Activated CD4-positive, alpha-beta T cell treated with anti-CD3 and anti-CD28 coated beads, Interleukin-2, amount 10 ng/mL, durations not matched to agents 7 days and 5 days (primary cell): ENCODE measurements at places on chromosomes 3 and 15. TPM values are rescaled to one million over a fixed set of nuclear protein-coding genes. Genes with fewer than 3 reads are reported as not detected.

SNRPA1 gene
- 109 TPM for total RNA-seq

LARP6 gene
- total RNA-seq = not detected

MUC13 gene
- total RNA-seq = not detected

NUP210 gene
- total RNA-seq = 196 TPM

KLHL25 gene
- 7.4 TPM for total RNA-seq

DET1 gene
- 4.9 TPM for total RNA-seq

RTP1 gene
- not detected for total RNA-seq

HIGD2B gene
- not detected for total RNA-seq

LRRC34 gene
- 4.7 TPM for total RNA-seq

MELTF gene
- total RNA-seq = 6.4 TPM

SEMA3F gene
- not detected for total RNA-seq

AHSG gene
- total RNA-seq = not detected

- no peak for DNase-seq
These were observed 87.9 kb downstream of the MITF start for GRCh38 chr3:69827127-69827526.

DNA sequence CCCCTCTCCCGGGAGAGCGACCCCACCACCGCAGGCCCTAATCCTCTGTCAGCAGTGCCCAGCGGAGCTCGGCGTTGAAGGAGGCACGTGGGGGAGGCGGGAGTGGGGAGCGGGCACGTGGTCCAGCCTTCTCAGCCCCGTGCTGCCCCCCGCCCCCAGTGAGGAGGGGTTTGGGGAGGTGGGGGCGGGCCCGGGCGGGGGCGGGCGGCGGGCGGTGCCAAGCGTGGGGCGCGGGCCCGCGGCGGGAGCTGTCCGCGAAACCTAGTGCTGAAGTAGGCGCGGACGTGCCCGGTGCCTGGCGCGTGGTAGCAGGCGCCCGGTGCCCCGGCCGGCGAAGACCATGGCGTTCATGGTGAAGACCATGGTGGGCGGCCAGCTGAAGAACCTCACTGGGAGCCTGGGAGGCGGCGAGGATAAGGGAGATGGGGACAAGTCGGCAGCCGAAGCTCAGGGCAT is at the start of gene CPLX3:
CPLX3 (plus strand) TSS at position 264 of the 456 bp plus-strand sequence; CDS start at position 341, 77 bp downstream.
- DNase-seq = peak; percentile 64

GRCh38 chr15:67835297-67836133 is 4.3 kb downstream of the RNU6-1 start:
- no peak for DNase-seq

DNA sequence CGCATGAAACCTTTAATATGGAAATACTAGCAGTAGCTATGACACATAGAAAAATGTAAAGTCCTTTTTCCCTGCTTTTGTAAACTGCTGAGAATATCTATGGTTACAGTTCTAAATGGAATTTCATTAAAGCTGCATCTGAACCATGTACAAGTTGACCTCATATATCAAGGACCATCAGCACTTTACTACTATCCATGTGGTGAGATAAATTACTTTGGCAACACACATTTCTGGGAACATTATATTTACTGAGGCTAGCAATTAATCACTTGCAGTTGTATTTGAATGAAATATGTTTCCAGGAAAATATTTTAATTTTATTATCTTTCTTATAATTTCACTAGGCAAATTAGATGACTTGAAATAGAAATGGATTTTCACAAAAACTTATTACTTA is 545.5 kb downstream of the NAALADL2 start:
- DNase-seq = no peak

GRCh38 chr3:152396867-152397266 is 128.1 kb downstream of the MBNL1 start:
- DNase-seq = no peak

GRCh38 chr3:119769394-119770149 is 12.3 kb upstream of the NR1I2 start:
- no peak for DNase-seq

DNA sequence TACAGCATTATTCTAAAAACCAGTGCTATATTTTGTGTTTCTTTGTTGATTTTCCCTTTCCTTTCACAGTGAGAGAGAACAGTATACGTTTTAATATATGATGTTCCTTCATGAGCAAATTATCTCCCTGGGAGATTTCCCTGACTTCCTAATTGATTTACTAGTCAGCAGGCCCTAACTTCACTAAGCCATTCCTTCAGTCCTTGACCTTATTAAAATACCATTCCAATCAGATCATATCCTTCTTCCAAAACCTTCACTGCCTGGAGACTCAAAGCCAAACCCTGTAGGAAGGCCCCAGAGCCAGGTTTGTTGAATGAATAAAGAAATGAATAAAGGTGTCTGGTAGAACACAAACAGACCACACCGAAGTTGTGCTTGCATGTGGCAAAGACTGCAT is 43.8 kb upstream of the ARHGEF3 start:
- no peak for DNase-seq

DNA sequence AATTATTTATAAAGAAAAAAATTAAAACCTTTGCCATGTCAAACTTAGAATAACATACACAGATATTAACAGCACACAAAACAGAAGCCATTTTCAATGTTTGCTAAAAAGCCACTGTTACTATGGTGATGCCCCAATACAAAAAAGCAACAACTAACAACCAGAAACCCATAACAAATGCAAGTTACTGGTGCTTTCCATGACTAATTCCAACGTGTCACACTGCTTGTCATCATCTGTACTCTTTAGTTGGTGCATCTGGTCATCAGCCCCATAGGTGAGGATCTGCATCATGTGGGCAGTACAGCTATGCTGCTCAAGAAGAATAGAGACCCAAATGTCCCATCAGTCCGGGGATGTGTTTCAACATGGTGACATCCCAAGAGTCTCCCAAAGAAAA is 52.8 kb downstream of the ATP8B4 start:
- DNase-seq = peak; percentile 25

GRCh38 chr3:25349828-25350724 is 78.0 kb upstream of the RARB start:
- DNase-seq = no peak

DNA sequence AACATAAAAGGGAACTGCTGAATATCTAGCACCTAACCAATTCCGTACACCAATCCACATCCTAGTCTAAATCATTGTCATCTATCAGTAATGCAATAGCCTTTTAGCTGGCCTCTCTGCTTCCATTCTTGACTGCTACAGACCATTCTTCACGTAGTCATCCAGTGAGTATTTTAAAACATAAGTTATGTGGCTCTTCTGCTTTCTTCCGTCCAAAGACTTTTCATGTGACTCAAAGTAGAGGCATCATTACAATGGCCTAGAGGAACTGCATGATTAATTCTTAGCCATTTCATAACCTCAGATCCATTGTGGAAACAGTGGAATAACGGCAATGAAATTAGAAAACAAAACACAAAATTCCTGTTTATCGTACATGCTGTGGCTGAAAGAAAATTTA is 88.9 kb upstream of the CBLB start:
- DNase-seq = no peak

- no peak for DNase-seq
These were observed 286.0 kb upstream of the ZPLD1 start for GRCh38 chr3:102148598-102149337.

DNA sequence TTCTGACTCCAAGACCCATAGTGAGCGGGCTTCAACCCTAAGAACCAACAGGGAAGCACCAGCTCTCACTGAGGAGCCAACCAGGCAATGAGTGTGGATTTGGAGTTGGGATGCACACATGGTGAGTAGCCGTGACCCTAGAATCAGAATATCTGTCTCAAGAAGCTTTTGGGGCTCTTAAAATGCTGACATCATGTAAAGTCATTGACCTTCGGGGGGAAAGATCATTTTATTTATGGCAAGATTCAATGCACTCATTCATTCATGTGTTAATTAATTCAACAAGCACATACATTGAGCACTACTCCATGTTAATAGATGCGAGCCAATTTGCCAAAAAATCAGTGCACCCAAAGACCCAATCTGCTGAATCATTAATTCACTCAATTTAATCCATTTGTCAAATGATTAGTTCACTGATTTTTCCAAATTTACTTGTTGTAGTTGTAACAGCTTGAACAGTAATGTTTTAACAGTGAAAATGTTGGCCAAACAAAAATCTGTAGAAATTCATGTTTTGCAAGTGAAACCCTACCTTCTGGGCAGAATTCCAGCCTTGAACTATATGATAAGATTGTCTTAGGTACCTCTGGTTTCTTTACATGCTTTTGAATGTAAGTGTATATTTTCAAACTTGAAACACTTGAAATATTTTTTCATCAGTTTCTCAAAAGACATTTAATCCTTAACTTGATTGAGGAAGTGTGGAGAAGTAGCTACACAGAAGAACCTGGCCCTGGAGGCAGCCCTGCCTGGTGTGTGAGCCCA is 29.8 kb upstream of the LACTB start:
- no peak for DNase-seq

DNA sequence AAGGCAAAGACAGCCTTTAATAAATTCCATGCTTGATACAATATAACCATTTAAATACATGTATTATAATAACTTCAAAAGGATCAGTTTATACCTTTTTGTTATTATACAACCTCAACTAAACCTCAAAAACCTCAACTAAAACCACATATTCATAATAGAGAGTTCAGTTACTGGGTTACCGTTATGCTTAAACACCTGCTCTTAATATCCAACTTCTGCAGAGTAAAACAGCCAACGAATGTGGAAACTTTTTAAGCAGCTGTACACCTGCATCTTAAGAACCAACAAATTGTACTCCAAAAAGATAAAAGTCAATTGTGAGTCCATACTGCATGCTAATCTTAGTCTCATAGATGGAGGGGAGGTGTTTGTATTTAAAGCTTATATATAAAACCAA is 53.5 kb downstream of the TFDP2 start:
- DNase-seq = no peak

GRCh38 chr3:167734498-167735232 is at the start of gene PDCD10:
TSS of gene PDCD10 (minus strand) at chr3:167734892. CDS start at chr3:167720157, 14,735 bp downstream.
- peak; percentile 98 for DNase-seq

DNA sequence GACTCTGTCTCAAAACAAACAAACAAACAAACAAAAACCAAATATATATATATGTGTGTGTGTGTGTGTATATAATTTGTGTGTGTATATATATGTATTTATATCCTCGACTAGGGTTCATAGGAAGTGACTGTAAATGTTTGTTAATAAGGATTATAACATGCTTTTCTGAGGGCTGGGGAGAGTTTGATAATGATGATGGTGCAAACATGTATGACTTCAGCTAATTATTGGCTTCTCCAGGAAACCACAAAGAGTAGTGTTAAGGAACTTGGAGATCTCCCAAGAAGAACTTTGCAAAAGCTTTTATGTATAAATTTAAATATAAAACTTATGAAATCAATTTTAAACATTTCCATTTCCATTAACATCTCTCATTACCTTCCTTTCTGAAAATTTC is 3.9 kb upstream of the OPA1 start:
- no peak for DNase-seq

DNA sequence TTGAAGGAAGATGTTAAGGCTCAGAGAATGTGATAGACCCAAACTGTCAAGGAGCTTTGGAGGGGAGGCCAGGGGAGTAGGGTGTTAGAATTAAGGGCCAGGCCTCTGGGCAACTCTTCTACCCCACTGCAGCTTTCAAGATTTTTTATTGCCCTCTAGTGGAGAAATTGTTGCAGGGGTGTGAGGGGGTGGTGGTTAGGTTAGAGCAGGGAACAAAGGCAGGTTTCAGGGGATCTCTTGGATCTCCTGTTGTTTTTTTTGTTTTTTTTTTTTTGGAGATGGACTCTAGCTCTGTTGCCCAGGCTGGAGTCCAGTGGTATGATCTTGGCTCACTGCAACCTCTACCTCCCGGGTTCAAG is 1.4 kb upstream of the SEC13 start:
- peak; percentile 49 for DNase-seq

DNA sequence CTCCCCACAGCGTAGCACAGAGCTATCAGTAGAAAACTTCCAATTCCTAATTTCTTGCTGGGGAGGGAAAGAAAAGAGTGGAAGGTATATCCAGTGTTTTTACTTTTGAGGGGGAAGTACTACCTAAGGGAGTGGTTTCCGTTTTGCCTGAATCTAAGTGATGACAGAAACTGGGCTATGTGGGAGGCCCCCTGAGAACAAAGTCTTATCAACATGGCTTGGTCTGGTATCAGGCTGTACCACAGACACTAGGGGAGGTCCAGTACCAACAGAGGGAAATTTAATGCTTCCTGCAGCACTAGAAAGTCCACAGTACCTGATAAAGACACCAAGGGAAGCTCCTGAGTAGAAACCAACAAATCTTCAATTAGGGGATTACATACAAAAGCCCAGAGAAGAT is 199.2 kb downstream of the IL5RA start:
- no peak for DNase-seq

DNA sequence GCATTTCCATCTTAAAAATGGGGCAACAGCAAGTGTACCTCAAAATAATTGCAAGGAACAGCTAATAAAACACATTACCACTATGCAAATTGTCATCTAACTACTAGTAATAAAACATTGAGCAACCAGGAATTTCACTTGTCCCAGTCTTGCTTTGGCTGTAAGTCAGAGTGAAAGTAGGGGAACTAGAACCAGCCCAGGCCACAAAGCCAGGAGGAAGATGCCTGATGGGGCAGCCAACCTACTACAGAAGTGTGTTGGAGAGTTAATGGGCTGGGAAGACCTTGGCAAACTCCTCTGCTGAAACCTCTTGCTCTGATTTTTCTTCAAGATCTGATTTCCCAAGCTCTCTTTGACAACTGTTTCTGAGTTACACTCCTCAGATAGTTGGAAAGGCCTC is 40.2 kb upstream of the LPP start:
- DNase-seq = no peak

GRCh38 chr3:115947325-115947724 is 324.0 kb downstream of the GAP43 start:
- DNase-seq = no peak

GRCh38 chr15:45149060-45149459 is 19.3 kb downstream of the DUOX1 start:
- no peak for DNase-seq

- DNase-seq = no peak
These were observed 34.1 kb downstream of the AKAP13 start for GRCh38 chr15:85414495-85414894.

GRCh38 chr3:120854908-120855526 is 53.0 kb upstream of the STXBP5L start:
- no peak for DNase-seq

DNA sequence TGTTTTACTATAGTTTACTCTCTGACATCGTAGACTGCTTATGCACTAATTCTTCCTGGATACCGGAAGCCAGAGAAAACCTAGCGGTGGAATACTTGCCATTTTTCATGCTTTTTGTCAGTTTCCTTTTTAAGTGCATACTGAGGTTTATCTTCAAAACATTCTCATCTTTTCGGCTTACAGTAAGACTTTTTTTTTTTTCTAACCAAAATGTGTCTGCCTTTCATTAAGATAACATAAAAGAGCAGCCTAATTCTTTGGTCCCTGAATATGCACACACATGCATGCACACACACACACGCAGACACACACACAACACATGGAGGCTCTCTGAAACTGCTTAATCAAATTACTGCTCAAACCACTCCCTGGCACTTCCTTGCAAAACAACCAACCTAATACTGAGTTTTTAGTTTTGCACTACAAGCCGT is 1.3 kb downstream of the ZNF445 start:
- peak; percentile 30 for DNase-seq
